ENCODE measurements at places on chromosomes 1 and 21.

GRCh38 chr1:103106426-103107341, 1.6 kb downstream of the COL11A1 start:
- peak; percentile 28 for DNase-seq

- no peak for DNase-seq
These were observed 44.3 kb downstream of the LHX9 start for GRCh38 chr1:197961449-197961848.

DNA sequence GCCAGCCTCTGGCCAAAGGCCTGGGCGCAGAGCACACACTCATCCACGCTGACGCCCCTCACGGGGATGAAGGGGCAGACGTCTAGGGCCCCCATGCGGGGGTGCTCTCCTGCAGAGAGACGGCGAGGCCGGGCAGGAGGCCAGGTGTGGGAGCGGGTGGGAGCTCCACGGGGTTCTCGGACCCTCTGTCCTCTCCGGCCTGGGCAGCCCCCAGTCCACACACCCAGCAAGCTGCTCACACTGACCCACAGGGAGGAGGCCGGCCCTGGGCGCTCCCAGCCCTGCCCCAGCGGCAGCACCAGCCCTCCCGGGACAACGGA, 2.5 kb downstream of the FTCD start:
- no peak for DNase-seq

- no peak for DNase-seq
These were observed 36.3 kb upstream of the C1orf21 start for GRCh38 chr1:184350573-184350972.

DNA sequence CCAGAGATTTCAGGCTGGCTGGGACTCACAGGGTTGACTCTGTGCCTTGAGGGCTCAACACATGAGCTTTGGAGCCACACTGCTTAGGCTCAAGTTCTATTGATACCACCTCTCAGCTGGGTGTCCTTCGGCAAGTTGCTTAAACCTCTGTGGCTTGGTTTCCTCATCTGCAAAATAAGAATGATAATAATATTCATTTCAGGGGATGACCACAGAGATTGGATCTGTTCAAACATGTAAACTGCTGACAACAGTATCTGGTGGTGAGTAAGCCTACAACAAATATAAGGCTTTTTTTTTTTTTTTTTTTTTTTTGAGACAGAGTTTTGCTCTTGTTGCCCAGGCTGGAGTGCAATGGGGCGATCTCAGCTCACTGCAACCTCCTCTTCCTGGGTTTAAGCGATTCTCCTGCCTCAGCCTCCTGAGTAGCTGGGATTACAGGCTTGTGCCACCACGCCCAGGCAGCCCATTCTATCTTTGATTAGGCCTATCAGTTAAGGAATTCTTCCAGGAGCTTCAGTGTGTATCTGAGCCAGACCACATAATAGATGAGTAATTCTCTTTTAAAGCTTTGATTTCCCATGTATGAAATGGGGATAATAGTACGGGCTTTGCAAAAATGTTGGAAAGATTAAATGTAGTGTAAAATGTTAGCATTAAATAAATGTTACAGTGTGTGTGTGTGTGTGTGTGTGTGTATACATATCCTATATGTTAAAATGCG, 437.6 kb downstream of the PRDM2 start:
- DNase-seq, result no peak

DNA sequence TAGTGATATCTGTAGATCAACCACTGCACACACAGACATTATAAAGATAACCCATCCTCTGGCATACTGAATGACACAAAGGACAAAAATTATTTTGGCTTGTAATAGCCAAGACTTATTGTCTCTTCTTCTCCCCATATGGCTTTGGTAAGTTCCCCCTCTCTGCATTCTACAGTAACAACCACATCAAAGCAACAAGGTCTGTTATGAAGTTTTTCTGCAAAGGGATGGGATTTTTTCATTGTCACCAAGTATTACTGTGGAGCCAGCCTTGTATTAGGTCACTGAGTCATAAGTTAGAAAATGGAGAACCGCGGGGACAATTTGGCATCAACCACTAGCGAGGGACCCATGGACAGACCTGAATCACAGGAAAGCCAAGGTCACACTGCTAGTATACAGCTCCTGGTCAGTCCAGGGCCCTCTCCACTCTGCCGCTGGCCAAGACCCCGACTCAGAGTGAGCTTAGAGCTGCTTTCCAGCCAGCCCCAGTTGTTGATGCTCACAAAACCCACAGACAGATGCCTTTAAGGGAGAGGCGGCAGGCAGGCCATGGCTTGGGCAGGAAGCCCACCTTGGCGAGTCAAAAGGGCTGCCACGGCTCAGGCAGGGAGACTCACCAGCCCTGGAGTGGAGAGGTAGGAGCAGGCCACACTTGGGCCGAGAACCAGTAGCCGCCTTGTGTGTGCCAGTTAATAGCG, 6.0 kb downstream of the PABPC4 start:
- no peak for DNase-seq

DNA sequence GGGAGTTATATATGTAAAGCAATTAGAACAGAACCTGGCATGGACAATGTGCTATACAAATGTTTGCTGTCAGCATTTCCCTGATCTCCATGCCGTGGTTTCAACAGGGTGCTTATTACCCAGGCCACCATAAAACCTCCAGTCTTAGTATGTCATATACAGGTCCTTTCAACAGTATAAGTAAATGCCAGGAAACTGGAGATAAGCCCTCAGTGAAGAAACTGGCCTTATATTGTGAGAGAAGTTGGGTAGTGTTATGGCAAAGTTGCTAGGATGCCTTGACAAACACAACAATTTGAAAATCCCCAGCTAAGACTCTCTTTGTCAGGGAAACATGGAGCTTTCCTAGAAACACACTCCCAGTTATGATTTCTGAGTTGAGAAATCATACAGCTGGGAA, 850.2 kb upstream of the ADAMTS5 start:
- no peak for DNase-seq

DNA sequence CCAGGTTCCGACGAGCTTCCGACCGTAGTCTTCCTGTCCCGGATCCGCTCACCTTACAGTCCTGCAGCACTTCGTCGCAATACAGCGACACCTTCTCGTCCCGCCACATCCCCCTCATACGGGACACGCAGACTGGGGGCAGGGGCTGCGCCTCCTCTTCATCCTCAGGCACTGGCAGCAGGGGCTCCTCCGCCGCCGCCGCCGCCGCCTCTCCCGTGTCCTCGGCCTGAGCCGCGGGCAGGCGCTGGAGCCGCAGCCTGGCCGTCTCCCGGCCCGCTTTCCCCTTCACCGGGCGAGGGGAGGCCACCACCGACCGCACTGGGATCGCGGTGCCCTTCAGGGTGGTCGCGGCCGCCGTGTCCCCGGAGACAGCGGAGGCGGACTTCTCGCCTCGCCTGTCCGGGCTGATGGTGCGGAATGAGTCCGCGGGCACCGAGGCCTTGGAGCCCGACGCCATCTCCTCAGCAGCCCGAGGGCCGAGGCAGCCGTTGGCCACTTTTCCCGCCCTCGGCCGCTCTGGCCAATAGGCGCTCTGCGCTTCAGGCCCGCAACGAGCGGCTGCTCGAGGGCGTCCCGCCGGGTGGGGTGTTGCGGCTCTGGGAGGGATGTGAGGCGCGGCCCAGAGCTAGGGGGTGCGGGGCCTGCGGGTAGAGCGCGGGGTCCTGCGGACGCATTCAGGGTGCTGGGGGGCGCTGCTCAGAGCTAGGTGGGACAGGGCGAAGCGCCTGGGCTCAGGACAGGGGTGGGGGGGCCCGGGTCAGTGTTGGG, at the start of gene SHCBP1L:
Gene SHCBP1L (minus strand): TSS at position 490 of the 768 bp plus-strand sequence. CDS start 33 bp downstream, at position 457.
- no peak for DNase-seq

DNA sequence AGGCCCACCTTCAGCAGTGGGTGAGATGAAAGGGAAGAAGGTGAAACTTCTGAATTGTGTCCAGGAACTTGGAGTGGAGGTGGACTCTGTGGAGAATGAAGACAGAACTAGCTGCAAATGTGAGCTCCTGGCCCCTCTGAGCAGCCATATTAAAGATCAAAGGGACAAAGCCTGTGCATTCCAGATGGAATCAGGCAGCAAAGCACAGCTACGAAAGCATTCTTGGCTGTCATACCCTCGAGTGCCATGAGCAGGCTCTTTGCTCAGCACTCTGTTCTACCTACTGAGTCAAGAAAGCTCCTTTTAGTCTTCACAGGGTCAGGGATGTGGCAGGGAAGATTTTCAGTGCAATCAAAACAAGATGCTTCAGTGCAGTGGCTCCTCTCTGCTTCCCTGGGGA, 86.3 kb upstream of the TSPAN2 start:
- no peak for DNase-seq

- DNase-seq, result no peak
These were observed 13.6 kb upstream of the GOLT1A start for GRCh38 chr1:204227351-204227750.

- DNase-seq, result no peak
These were observed 281.1 kb downstream of the DNM3 start for GRCh38 chr1:172122381-172122780.

DNA sequence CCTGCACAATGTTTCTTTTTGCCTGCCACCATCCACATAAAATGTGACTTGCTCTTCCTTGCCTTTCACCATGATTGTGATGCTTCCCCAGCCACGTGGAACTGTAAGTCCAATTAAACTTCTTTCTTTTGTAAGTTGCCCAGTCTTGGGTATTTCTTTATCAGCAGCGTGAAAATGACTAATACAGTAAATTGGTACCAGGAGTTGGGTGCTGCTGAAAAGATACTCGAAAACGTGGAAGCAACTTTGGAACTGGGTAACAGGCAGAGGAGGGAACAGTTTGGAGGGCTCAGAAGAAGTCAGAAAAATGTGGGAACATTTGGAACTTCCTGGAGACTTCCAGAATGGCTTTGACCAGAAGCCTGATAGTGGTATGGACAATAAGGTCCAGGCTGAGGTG, 425.3 kb downstream of the GPATCH2 start:
- no peak for DNase-seq

DNA sequence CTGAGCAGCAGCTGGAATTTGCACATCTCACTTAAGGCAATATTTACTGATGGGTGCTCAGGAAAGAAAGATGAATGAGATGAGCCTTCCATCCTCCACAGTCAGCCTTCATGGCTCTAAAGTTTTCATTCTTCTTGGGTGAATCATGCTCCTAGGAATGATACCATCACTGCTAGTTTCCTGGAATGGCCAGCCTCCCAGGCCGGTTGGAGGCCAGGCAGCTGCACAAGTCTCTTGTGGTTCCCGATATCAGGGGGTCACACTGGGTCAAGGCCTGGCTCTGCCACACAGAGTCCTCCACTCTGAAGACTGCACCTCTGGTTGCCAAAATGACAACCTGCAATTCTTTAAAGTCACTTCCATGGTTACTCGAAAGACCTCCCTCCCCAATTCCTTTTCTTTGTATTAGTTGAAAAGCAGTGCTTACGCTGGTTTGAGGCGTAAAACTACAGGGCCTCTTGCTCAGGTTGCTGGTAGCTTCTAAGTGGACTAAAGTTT, 46.2 kb upstream of the PALMD start:
- peak; percentile 71 for DNase-seq

DNA sequence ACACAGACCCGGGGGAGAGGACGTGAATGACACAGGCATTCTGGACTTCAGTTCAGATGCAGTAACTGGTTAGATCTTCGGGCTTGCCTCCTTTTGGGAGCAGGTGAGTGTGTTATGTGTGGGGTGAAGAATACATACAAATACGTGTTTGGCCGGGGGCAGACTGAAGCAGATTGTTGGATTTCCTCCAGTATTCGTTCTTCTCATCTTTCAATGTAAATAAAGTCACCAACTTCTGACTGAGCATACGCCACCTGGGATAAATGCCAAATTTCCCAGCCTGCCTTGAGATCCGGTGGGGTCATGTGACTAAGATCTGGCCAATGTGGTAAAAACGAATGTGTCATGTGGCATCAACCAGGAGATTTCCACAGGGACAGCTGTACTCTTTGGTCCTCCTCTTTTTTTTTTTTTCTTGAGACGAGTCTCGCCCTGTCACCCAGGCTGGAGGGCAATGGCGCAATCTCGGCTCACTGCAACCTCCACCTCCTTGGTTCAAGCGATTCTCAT, 189.8 kb downstream of the RGS7 start:
- DNase-seq, result no peak

- no peak for DNase-seq
These were observed 49.5 kb upstream of the GCLM start for GRCh38 chr1:93958726-93959100.

DNA sequence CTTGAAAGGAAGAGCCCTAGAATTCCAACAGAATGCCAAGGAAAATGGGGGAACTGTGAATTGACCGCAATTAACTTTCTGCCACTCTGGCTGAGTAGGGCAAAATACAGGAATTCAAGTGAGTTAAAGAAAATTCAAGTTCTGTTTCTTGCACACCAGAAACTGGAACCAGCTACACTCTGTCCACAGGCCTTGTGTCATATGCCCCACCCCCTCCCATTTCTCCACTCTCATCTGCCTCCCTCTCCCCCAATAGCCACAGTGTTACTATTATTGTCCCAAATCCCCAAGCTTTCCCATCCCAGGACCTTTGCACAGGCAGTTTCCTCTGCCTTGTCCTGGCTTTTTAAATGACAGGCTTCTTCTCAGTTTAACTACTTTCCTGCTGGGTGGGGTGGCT, 4.3 kb upstream of the STK40 start:
- no peak for DNase-seq

DNA sequence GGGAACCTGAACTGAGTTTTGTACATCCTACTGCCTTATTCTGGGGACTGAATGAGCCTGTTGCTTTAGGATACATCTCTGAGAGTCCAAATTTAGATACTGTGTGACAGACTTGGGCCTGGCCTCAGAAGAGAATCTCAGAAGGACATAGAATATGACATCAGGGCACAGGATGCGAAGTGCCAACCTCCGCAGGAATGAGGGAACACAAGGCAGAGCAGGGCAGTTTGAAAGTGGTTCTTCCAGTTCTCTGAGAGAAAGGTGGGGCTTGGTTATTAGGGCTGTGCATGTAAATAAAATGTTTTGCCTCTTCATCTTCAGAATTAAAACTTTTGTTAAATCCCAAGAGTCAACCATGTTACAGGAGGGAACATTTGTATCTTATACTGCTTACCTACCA, 23.1 kb downstream of the TRAF5 start:
- DNase-seq, result no peak

DNA sequence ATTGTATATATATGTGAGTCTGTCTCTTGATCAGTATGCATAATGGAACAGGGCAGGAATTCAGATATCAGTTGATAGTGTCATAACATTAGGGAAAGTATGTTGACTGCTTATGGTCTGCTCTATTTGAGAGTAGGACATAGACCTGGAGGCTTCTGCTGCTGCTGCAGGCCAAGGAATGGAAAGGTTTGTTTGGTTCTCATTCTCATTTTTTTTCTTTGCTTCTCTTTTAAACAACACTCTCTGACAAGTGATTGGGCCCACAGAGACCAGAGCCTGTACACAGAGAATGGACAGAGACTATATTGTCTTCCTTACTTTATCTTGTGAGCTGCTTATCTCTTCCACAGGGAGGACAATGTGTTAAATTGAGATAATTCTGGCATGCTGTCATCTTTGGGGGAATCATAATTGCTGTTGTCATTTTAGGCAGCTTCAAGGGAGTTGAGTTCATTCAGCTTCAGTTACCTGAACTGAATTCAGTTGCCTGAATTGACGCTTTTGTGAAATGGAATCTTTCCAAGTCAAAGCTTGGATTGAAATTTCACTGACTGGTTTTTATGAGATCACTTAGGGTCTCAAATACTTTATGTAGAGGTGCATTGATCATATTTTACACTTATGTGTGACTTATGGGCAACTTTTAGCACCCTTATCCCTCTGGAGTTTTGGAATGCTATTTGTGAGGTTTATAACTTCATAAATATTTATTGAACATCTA, 16.9 kb downstream of the CAP1 start:
- no peak for DNase-seq

GRCh38 chr1:100353988-100354387, 1.7 kb downstream of the CDC14A start:
- DNase-seq, result no peak
